ENCODE measurements at places on chromosomes 12 and 14.

DNA sequence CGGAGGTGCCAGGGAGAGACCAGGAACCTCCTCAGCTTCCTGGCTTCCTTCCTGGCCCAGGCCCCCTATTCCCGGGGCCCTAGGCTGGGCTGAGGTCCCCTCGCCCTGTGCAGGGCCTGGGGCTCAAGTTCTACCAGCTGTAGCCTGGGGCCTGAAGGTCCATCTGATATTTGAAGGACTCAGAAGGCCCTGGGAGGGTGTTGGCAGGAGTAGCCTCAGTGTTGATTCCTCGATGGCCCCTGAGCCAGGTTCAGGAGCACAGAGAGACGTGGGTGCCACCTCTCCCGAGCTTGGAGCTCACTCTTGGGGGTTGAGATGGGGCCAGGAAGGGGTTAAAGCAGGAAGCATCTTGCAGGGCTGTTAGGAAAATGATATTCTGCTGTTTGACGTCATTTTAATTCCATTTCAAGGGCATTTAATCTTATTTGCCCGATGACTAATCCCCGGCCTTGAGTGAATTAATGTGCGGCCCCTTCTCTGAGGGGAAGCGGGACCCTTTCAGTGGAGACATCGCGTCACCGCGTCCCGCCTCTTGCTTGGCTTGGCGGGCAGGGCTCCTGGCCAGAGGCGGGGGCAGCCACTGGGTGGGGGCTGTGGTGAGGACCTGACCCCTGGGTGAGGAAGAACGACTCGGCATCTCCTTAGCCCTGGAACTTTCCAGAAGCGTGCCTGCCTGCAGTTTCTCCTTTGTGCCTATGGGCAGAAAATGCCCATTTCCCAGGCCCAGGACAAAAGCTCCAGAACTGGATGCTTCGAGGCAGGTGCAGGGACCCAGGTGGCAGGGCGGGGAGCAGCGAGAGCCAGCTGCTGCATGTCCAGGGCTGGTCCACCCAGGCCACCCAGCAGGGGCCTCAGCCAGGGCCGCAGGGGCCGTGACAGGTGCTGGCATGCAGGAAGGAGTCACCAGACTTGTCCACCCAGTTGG, 158.3 kb downstream of the KIF26A start:
- DNase-seq: no peak

GRCh38 chr12:15278816-15279658, 43.3 kb upstream of the PTPRO start:
- DNase-seq: peak; percentile 75

- DNase-seq: no peak
Measured at GRCh38 chr12:70560671-70561070, 76.6 kb downstream of the PTPRB start.

- no peak for DNase-seq
Measured at GRCh38 chr14:69052181-69052601, 73.1 kb upstream of the ACTN1 start.

GRCh38 chr12:7026854-7027253, 8.6 kb upstream of the LPCAT3 start:
- DNase-seq: no peak

GRCh38 chr12:96889273-96889933, 17.7 kb upstream of the NEDD1 start:
- DNase-seq: no peak

DNA sequence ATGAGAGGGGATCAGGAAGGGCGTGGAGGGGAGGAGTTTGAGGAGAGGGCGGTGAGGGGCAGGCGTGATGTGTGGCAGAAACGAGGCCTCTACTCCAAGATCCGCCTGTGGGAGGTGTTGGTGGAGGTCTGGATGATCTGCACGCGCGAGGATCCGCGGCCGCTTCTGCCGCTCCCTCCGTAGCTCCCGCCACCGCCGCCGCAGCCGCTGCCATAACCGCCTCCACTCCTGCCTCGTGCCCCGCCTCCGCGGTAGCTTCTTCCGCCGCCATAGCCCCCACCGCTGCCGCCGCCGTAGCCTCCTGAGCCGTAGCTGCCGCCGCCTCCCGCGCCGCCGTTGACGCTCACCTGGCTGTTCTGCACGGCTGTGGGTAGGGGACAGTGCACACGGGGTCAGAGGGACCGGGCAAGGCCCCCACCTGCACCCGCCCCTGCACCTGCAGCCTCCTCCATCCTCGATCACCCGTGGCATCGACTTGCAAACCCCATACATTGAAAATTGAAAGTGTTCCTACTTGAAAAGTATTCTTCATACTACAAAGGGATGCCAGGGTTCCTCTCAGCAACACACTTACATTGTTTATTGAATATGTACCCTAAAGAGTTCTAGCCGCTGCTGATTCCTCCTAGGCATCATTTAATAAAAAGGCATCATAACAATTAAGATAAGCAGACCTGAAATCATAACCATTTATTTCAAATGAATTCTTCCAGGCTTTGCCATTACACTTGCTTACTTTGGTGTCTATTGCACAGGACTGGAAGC, 11.1 kb upstream of the KRT1 start:
- DNase-seq: no peak

GRCh38 chr14:23259426-23259825, 21.7 kb downstream of the RNF212B start:
- no peak for DNase-seq

- no peak for DNase-seq
Measured at GRCh38 chr12:32811686-32812392, 56.1 kb upstream of the YARS2 start.

DNA sequence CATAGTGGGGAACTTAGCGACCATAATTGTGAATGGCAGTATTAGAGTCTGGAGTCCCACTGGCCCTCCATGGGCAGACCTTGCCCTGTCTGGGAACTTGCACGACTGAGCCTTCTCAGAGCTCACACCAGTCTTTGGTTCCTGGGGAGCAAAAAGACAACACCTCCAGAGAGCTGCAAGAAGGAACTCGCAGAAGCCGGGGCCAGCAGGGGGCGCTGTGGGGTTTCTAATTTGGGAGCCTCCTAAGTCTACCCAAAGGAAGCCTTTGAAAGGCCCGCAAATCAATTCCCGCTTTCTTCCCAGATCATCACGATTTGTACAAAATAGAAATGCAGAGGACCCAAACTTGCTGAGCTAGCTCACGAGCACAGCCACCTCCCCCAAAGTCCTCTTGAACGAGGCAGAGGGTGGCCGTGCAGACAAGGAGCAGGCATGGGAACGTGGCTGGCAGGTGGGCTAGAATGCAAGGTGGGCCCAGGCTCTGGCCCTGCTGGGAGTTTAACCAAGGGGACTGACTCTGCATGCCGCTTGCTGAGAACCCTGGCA, 46.3 kb upstream of the FBXO21 start:
- peak; percentile 45 for DNase-seq

DNA sequence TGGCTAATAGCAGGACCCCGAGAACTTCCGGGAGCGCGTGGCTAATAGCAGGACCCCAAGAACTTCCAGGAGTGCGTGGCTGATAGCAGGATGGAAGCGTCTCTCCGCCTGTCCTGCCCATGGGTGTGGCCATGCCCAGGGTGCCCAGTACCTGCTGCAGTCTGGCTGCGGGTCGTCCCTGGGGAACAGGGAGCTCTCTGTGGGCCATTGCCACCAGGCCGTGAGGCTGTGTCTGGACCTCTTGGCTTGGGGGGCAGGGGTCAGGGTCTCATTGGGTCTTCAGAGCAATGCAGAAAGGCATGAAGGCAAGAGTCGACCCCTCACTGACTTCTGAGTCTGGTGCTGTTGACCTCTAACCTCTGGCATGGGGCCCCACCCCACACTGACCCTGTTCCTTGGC, 35.4 kb downstream of the PACS2 start:
- DNase-seq: no peak

- DNase-seq: no peak
Measured at GRCh38 chr12:130667421-130667960, 48.6 kb downstream of the RIMBP2 start.

DNA sequence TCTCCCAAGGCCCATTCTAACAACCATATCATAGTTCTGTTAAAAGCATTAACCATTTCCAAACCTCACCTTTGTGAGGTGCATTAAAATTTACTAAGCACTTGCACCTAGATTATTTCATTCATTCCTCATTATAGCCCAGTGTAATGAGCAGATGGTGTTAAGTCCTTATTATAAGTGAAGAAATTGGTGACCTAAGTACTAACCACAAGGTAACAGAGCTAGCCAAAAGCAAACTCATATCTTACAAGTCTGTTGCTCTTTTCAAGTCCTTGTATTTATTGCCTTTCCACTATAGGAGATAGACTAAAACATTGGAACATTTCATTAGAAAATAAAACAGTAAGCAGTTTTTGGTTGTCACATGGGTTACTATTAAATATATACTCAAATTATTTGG, 49.7 kb downstream of the TDP1 start:
- DNase-seq: no peak

- DNase-seq: no peak
Measured at GRCh38 chr12:92070054-92070863, 75.4 kb downstream of the BTG1 start.

- DNase-seq: no peak
Measured at GRCh38 chr12:79857675-79858074, 77.2 kb downstream of the PPP1R12A start.

DNA sequence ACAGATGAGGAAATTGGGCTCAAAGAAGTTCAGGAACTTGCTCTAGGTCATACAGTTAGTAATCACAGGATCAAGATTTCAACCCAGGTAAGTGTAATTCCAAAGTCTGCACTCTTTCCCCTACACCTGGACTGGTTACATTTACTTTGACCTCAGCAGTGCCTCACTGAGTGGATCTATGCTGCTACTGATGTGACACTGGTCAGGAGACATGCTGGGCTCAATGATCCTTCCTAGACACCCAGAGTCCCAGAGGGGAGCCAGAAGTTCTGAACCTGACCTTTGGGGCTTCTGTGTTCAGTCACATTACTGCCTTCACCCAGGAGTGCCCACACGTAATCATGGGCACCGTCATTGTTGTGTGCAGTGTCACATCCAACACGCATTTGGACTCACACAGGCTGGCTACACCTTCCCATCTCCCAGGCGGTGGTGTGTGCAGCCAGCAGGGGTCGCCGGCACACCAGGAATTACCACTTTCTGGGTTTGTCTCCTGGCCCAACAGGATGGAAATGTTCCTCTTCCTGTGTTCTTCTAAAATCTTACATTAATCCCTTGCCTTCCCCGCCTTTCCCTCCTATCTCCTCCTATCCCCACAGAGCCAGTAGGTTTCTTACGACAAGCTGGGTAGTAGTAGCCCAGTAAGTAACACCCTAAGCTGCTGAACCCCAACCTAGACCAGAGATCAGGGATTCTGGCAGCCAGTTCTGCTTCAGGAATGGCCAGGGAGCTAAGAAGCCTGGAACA, 25.6 kb downstream of the CALCOCO1 start:
- DNase-seq: peak; percentile 74

GRCh38 chr12:112682586-112682985, 109.0 kb upstream of the RPH3A start:
- no peak for DNase-seq

- no peak for DNase-seq
Measured at GRCh38 chr12:54522243-54522642, 24.7 kb downstream of the NCKAP1L start.

- no peak for DNase-seq
Measured at GRCh38 chr14:65226824-65227604, 124.7 kb upstream of the MAX start.

GRCh38 chr14:77986773-77987172, 183.4 kb upstream of the NRXN3 start:
- no peak for DNase-seq
